ENCODE measurements at places on chromosomes 11 and 22.
A peak's percentile ranks its signal among the peaks of the same experiment; 100 is the strongest.

DNA sequence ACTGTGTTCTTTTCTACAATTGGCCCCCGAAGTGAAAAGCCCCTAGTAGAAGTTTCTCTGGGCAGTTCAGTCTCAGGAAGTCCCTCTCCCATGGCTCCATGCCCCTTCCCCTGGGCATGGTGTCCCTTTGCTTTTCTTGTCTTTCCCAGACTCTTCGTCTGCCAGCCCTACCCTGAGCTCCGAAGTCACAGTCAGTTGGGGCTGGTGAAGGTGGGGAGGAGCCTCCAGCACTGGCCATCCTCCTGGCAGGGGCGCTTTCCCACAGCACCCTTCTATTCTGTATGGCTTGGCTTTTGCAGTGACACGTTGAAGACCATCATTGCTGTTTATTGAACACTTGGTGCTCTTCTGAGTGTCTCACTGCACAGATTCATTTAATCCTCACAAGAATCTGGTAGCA, 195.1 kb upstream of the CADM1 start:
- no peak for DNase-seq

DNA sequence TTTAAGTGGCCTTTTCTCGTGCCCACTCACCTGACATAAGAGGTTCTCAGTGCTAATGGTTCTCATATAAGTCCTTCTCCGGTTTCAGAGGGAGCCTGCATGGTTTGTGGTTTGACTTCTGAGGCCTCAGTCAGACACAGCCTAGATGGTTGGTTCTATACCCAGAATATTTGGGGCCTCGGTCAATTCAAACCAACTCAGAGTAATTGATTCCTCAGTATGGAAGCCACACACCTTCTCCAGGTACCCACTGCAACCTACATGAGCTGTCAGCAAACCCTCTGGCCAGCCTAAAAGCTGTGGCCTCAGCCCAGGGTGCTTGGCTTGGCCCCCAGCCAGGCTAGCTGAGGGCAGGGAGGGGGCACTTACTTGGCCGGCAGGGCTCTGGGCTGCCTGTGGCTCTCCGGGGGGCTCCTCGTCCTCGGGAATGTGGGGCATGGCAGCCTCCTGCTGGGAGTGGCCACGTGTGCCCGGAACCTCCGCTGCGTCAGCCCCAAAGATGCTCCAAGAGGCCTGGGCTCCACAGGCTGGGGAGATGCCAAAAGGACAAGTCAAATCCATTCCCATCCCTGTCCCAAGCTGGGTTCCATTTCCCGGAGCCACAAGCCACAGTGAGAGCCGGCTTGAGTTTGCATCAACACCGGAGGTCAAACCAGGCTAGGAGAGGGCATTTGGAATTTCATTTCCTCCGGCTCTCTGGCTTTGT, 41.7 kb downstream of the IRAG1 start:
- DNase-seq: no peak

DNA sequence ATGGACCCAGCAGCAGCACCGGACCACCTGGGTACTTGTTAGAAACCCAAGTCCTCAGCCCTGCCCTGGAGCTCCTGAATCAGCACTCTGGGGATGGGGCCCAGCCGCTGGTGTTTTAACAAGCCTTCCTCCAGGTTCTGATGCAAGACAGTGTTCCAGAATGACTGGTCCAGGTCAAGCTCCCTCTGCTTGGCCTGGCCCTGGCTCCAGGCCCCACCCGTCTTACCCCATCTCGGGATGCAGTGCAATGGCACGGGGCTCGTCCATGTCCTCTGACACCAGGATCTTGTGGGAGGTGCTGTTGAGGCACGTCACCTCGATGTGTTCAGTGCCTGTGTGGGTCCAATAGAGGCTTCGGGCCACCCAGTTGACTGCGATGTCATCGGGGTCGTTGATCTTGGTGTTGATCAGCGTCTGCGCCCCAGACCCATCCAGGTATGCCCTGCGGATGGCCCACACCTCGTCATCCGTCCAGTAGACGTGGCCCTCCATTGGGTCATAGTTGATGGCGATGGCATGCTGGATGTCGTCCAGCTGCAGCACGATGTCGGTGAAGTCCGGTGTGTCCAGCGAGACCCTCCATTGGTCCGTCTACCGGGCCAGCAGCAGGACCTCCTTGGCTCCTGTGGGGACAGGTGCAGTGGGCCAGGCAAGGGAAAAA, 140.3 kb downstream of the CRYBB2 start:
- no peak for DNase-seq

- no peak for DNase-seq
Measured at GRCh38 chr11:41256041-41256440, 203.4 kb downstream of the LRRC4C start.

- peak; percentile 70 for DNase-seq
Measured at GRCh38 chr22:42299586-42300258, 29.3 kb upstream of the TCF20 start.

DNA sequence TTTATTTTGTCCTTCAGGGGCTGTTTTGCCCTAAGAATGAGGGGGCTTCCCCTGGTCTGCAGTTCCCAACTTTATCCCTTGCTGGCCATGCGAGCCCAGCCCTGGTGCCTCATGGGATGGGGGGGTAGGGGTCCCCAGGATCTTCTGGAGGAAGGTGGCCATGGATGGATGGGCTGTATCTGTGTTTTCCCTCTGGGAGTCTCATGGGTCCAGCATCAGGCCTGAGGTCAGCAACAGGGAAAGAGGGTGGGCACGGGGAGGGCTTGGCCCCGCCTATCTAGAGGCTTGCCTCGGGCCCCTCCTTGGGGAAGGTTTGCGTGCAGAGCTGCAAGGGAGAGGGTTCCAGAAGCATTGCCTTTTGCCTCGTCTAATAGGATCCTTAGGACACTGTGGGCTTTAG, 10.8 kb upstream of the ADORA2A start:
- DNase-seq: peak; percentile 0

DNA sequence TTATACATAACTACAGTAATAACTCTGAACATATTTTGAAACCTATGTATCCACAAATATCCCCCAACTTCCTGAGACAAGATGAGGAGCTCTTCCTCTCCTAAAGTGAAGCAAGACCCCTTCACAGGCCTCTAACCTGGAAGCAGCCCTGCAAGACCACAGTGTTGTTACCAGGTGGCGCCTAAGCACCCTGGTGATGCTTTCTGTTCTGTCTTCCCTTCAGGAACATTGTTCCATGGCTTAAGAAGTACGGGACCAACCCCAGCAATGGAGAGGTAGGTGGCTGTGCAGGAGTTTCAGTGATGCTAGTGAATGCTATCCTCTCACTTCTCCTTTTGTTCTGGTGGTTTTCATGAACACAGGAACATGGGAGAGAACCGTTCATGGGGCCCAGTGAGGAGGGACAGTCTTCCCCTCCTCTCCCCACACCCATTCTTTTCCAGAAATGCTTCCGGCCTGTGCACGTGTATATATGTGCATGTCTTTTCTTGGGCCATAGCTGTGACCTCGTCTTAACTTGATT, 6.4 kb downstream of the PPIL2 start:
- DNase-seq: no peak

DNA sequence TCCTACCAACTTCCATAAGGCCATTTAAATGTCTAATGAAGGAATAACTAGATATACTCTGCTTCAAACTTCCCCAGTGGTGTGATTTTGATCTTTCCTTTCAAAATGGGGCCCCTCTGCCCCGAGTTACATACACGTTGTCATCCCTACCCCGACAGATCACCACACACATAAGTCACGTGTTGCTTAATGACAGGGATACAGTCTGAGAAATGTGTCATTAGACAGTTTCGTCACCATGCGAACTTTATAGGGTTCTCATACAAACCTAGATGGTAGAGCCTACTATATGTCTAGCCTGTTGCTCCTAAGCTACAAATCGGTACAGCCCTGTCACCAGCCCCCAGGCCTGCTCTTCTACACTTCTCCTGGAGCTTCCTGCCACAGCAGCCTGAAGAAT, 49.8 kb upstream of the SCUBE2 start:
- no peak for DNase-seq

Measured in activated CD4-positive, alpha-beta T cell treated with anti-CD3 and anti-CD28 coated beads for 36 hours (primary cell).